ENCODE measurements at places on chromosomes 2 and 18. TPM values are rescaled to one million over a fixed set of nuclear protein-coding genes. Genes with fewer than 3 reads are reported as not detected.

- H3K27ac ChIP-seq = no peak overlapping the region
- no peak for DNase-seq
- no peaks in the 10 kb centered on the region for H3K36me3 ChIP-seq
- no peak overlapping the region for H3K4me3 ChIP-seq
- no peaks in the 10 kb centered on the region for H3K4me1 ChIP-seq
- H3K27me3 ChIP-seq = no peaks in the 10 kb centered on the region
Observed at GRCh38 chr2:149420053-149420963, 89.9 kb downstream of the LYPD6 start.

GRCh38 chr2:16079637-16080036, 139.3 kb downstream of the MYCN start:
- no peak for DNase-seq
- H3K27me3 ChIP-seq = no peaks in the 10 kb centered on the region
- H3K4me1 ChIP-seq = no peaks in the 10 kb centered on the region
- no peak overlapping the region for H3K27ac ChIP-seq

DNA sequence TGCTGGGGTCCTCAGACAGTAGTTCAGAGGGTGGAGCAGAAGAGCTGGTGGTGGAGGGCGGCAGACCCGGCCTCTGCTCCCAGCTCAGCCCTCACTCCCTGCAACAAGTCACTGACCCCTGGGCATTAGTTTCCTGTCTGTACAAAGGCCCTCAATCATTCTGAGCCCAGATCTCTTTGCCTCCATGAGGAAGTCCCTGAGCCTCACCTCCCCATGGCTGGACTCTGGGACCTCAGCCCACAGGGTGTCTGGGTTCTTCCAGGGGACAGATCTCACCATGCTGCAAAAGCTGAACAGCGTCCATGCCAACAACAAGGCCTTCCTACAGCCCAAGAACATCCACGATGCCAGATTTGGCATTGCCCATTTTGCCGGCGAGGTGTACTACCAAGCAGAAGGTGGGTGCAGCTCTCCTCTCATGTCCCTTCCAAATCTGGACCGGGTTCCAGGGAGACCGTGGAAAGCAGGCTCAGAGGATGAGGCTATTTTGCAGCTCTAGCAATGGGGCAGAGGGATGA, 49.1 kb downstream of the MYO7B start:
- no peak overlapping the region for H3K27ac ChIP-seq
- no peak for DNase-seq
- H3K27me3 ChIP-seq = no peaks in the 10 kb centered on the region
- H3K4me3 ChIP-seq = no peak overlapping the region
- no peaks in the 10 kb centered on the region for H3K36me3 ChIP-seq

LYPD1 gene
- not detected for total RNA-seq

DNA sequence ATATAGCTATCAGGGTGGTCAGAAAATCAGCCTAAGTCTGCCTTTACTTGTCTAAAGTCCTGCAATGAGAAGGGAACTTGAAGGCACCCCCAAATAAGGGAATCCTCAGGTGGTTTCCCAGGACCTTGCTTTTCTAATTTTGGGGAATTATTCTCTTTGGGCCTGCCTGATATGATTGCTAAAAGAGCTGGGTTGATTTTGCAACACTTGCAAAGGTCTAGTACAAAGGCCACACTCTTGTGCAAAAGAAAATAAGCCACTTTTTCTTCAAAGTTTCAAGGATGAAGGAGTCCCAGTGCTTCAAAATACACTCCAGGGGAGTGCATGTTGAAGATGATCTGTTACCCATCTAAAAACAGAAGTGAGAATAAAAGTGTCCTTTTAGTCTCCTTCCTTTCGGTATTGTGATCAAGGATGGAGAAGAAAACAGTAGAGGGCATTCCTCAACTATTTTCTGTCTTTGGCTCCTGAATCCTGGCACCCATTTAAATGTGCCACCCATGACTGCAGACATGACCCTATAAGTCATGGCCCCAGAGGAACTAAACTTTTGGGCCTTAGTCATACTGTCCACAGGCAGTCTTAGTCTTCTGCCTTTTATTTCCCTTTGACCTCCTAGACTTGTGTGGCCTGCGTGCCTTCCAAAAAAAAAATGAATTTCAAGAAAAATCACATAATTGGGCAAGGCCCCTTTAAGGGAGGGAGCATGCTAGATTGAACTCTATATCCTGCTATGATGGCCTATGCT, 5.1 kb downstream of the SULT1C3 start:
- no peaks in the 10 kb centered on the region for H3K27me3 ChIP-seq
- H3K36me3 ChIP-seq = no peaks in the 10 kb centered on the region
- no peak for DNase-seq
- H3K27ac ChIP-seq = no peak overlapping the region

GRCh38 chr2:62597323-62597722, 91.3 kb upstream of the TMEM17 start:
- H3K27ac ChIP-seq = no peak overlapping the region
- no peaks in the 10 kb centered on the region for H3K36me3 ChIP-seq
- H3K4me1 ChIP-seq = no peaks in the 10 kb centered on the region
- peak; percentile 39 for DNase-seq
- no peak overlapping the region for H3K4me3 ChIP-seq
